Endothelial cell of umbilical vein (primary cell): ENCODE measurements at places on chromosomes 1 and 21. TPM values are rescaled to one million over a fixed set of nuclear protein-coding genes. Genes with fewer than 3 reads are reported as not detected.

- no peak overlapping the region for H3K27ac ChIP-seq
- H3K27me3 ChIP-seq, result peaks cover 8% of the 10 kb centered on the region
- H3K36me3 ChIP-seq, result no peaks in the 10 kb centered on the region
- DNase-seq, result no peak
These were observed 4.3 kb upstream of the CHI3L2 start for GRCh38 chr1:111223126-111223685.

GRCh38 chr21:25615880-25616279 is 8.6 kb upstream of the MRPL39 start:
- no peak for DNase-seq
- no peaks in the 10 kb centered on the region for H3K36me3 ChIP-seq
- no peak overlapping the region for H3K4me3 ChIP-seq
- H3K27me3 ChIP-seq, result no peaks in the 10 kb centered on the region
- no peak overlapping the region for H3K27ac ChIP-seq
- no peaks in the 10 kb centered on the region for H3K4me1 ChIP-seq

- no peak overlapping the region for H3K4me3 ChIP-seq
- H3K27me3 ChIP-seq, result no peaks in the 10 kb centered on the region
- H3K4me1 ChIP-seq, result no peaks in the 10 kb centered on the region
- no peaks in the 10 kb centered on the region for H3K36me3 ChIP-seq
- no peak for DNase-seq
These were observed 579.9 kb upstream of the BEND5 start for GRCh38 chr1:49356594-49356993.

PIGR gene
- polyA plus RNA-seq, result not detected in 2 replicates

- H3K27ac ChIP-seq, result no peak overlapping the region
- H3K36me3 ChIP-seq, result no peaks in the 10 kb centered on the region
- H3K4me3 ChIP-seq, result no peak overlapping the region
These were observed 30.3 kb upstream of the RLF start for GRCh38 chr1:40130892-40131291.

DNA sequence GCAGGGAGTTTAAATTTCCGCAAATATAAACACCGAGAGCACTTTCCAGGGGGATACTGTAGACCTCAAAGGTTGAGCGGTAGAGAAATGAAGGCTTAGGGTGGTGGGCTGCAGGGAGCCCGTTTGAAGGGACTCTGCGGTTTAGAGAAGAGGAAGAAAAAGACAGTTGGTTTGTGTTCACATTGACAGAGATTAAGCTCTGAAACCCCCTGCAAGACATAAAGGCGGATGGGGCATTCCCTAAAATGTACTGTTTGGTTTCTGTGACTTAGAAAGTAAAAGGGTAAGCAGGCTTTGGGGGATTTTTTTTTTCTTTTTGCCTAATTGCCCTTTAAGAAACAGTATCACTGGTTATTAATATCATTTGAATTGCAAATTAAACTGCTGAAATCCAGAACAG is 1.3 kb downstream of the KAZN start:
- H3K27ac ChIP-seq, result no peak overlapping the region
- H3K4me1 ChIP-seq, result no peaks in the 10 kb centered on the region
- no peak for DNase-seq
- H3K36me3 ChIP-seq, result no peaks in the 10 kb centered on the region
- no peaks in the 10 kb centered on the region for H3K27me3 ChIP-seq

DNA sequence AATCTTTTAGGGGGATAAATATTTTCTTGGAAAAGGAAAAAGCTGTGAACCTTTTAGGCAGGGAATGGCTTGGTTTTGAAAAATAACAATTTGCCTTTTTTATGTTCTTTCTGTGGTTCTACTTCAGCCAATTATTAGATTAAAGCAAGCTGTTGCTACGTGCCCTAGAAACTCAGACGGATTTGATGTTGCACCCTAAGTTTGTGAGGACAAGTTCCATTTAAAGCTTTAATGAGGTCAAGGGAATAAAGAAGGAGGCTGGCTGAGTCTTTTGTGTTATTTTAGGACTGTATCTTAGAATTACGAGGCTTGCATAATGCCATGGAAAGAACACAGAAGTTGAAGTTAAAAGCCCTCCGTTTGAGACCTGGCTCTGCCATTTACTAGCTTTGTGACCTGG is 216.9 kb downstream of the NUF2 start:
- H3K27me3 ChIP-seq, result no peaks in the 10 kb centered on the region
- no peaks in the 10 kb centered on the region for H3K4me1 ChIP-seq
- H3K4me3 ChIP-seq, result no peak overlapping the region
- DNase-seq, result no peak

DNA sequence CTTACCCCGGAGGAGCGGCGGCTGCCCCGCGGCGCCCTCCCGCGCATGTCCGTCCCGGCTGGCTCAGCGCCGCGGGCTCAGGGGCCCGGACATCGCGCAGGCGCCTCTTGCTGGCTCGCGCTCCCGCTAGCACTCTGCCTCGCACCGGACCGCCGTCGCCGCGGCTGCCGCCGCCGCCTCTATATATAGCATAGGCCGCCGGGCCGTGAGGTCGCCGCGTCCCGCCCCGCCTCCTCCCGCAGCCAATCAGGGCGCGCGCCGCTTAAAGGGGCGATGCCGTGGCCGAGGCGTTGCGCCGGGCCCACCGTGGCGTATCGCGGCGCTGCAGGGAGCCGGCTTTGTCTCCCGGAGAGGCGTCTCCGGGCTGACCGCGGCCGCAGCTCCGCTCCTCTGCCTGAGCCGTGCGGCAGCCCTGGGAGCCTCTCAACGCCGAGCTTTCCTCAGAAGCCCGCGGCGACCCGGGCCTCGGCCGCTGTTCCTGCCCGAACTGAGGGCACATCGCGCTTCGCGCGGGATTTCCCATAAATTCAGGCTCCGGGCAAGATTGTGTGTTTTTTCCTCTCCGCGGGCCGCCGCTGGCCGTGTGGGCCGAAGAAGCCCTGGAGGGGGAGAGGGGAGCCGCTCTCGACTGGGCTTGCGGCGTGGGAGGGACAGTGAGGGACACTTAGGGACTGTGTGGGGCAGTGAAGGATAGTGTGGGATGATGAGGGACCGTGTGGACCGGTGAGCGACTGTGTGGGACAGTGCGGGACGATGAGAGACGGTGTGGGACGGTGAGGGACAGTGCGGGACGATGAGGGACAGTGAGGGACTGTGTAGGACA is at the start of gene ERRFI1:
TSS of gene ERRFI1 (minus strand) at position 157 of the 823 bp plus-strand sequence. CDS start 10,690 bp downstream, outside the sequence.
- H3K4me1 ChIP-seq, result peaks cover 57% of the 10 kb centered on the region
- peak within 1 kb of the TSS; percentile 63 for H3K27ac ChIP-seq
- peak; percentile 94 for DNase-seq

DNA sequence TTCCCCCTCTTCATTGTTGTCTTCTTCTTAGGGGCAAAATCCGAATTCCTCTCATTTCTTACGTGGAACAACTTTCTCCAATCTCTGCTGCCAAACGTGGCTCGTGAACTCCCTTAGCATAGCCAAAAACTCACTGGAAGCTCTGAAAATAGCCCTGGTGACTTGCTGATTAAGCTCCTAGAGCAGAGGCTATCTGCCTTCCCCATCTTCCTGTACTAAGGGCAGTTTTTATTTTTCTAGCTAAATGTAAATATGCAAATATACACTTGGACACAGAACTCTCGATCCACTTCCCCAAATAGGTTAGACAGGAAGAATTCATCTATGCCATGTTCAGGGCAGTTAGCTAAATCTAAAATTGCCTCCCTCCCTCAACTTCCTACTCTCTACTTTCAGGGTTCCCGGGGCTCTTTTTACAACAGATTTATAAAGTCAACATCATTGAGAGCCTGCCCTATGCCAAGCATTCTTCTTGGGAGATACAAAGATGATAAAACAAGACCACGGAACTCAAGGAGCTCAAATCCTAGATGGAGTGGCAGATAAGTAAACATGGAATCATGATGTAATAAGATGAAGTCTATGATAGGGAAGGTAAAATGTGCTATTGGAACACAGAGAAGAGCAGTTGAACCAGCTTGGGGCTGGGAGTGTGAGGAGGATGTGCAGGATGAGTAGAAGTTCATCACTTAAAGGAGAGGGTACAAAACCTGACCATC is 59.4 kb upstream of the FMOD start:
- no peaks in the 10 kb centered on the region for H3K36me3 ChIP-seq
- H3K4me1 ChIP-seq, result no peaks in the 10 kb centered on the region
- peaks cover 10% of the 10 kb centered on the region for H3K27me3 ChIP-seq

- H3K27ac ChIP-seq, result peak overlapping the region; percentile 0
- DNase-seq, result no peak
- no peaks in the 10 kb centered on the region for H3K36me3 ChIP-seq
- H3K4me3 ChIP-seq, result no peak overlapping the region
- H3K4me1 ChIP-seq, result peaks cover 8% of the 10 kb centered on the region
These were observed 323.9 kb downstream of the DISC1 start for GRCh38 chr1:231950331-231951128.

KLHL20 gene
- 9.9 and 14.0 TPM in 2 replicates for polyA plus RNA-seq

DNA sequence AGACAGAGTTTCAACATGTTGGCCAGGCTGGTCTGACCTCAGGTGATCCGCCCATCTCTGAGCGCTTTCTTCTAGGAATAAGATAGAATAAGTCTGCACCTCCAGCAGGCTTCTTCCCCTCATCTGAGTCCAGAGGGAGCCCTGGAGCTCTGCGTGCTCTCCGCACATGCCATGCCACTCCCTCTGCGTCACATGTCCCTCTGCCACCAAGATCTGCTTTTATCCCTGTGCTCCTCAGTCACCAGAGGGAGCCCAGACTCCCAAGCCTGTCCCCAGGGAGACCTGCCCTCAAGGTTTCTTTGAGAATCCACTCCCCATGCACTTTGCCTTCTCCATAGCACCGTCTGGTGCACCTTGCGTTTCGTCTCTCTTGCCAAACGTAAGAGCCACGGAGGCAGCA is 213.0 kb downstream of the CAMTA1 start:
- no peaks in the 10 kb centered on the region for H3K4me1 ChIP-seq
- H3K4me3 ChIP-seq, result no peak overlapping the region
- no peaks in the 10 kb centered on the region for H3K27me3 ChIP-seq
- no peak for DNase-seq

DNA sequence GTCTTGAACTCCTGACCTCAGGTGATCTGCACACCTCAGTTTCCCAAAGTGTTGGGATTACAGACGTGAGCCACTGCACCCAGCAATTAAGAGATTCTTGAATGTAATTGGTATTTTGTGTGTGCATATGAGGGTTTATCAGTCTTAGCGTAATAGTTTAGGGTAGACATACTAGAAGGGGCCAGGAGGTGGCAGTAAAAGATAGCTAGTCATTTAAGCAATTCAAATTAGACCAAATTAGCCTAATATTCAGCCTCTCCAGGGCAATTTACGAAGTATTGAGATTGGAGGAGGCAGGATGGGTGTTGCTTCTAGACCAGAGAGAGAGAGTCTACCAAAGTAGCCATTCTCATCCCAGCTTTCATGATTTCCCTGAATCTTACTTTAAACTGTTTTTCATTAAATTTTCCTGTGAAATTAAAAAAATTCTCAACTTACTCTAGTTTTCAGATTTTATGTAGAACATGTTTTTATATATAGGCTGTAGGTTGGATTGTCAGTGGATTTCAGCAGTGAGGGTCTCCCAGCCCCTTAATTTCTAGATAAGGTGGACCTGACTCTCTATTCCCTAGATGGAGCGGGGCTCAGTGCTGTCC is 119.7 kb downstream of the HHAT start:
- DNase-seq, result peak; percentile 62
- no peaks in the 10 kb centered on the region for H3K27me3 ChIP-seq
- H3K4me1 ChIP-seq, result no peaks in the 10 kb centered on the region
- no peaks in the 10 kb centered on the region for H3K36me3 ChIP-seq

- DNase-seq, result no peak
- no peaks in the 10 kb centered on the region for H3K4me1 ChIP-seq
- H3K27ac ChIP-seq, result no peak overlapping the region
- no peaks in the 10 kb centered on the region for H3K27me3 ChIP-seq
- no peak overlapping the region for H3K4me3 ChIP-seq
- no peaks in the 10 kb centered on the region for H3K36me3 ChIP-seq
These were observed 25.9 kb downstream of the CYP2J2 start for GRCh38 chr1:59900640-59901039.

DNA sequence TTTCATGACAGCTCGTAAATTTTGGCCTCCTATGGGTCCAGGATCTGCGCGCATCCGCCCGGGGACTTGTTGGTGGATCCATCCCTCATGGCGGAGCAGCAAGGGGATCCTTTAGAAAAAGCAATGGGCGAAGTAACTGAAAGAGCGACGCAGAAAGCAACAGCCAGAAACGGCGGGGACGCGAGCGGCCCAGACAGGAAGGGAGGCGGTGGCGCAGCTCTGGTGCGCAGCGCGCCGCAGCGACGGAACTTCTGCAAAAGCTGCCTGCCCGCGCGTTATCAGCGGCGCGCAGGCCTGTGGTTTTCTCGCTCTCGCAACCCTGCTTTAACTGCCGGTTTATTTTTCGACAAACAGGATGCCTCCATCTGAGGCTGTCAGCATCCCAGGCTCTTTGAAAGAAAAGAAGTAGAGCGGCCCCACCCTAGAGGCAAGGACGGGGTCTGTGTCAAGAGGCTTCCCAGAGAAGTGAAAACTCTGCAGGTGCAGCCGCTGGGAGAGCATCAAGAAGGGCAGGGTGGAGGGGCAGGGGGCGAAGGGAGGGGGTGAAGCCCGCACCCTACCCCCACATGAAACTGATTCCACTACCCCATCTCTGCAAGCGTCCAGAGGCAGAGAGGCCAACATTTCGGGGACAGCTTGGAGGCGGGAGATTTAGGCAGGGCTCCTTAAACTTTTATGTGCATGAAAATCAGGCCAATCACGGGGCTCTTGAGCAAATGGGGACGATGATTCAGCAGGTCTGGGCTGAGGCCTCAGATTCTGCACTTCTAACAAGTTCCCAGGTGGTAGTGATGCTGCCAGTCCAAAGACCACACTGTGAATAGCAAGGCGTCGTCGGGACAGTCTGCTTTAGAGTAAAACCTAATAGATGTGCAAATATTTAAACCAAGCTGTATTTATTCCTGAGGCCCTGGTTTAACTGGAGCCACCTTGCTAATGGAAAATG is 22.2 kb downstream of the RUNX1 start:
- H3K4me1 ChIP-seq, result peaks cover 3% of the 10 kb centered on the region
- peaks cover 31% of the 10 kb centered on the region for H3K27me3 ChIP-seq
- DNase-seq, result peak; percentile 11
- H3K36me3 ChIP-seq, result no peaks in the 10 kb centered on the region

GRCh38 chr1:63269571-63269970 is 52.8 kb upstream of the FOXD3 start:
- no peak overlapping the region for H3K27ac ChIP-seq
- H3K36me3 ChIP-seq, result no peaks in the 10 kb centered on the region
- DNase-seq, result no peak
- H3K4me1 ChIP-seq, result no peaks in the 10 kb centered on the region
- no peak overlapping the region for H3K4me3 ChIP-seq
- no peaks in the 10 kb centered on the region for H3K27me3 ChIP-seq

HLX gene
- 6.7 and 7.5 TPM in 2 replicates for polyA plus RNA-seq

- H3K4me1 ChIP-seq, result peaks cover 9% of the 10 kb centered on the region
- DNase-seq, result no peak
- no peaks in the 10 kb centered on the region for H3K36me3 ChIP-seq
- H3K27me3 ChIP-seq, result no peaks in the 10 kb centered on the region
These were observed 365.6 kb upstream of the ST6GALNAC5 start for GRCh38 chr1:76501586-76502219.

DNA sequence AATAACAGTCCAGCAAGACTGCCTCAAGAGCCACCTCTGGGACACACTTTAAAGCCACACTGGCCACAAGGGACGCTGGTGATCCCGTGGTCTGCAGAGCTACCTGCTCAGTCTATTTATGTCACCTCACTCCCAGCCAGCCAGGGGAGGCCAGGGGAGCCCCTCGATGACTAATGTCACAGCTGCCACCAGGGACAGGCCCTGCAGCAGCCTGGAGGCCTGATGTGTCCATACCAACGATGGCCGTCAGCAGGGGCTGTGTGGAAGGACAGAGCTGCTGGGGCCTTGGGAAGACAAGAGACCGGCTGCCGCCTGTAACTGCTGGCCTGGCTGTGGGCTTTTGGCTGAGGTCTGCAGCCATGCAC is 71.0 kb downstream of the SIK1 start:
- no peak overlapping the region for H3K27ac ChIP-seq
- no peaks in the 10 kb centered on the region for H3K27me3 ChIP-seq
- no peaks in the 10 kb centered on the region for H3K4me1 ChIP-seq
- no peak for DNase-seq
- no peak overlapping the region for H3K4me3 ChIP-seq
